ENCODE measurements at places on chromosomes 7 and 10.

GRCh38 chr7:18290865-18291264, 204.7 kb upstream of the HDAC9 start:
- DNase-seq, result no peak

- DNase-seq, result no peak
These were observed 491.6 kb upstream of the GALNT17 start for GRCh38 chr7:70640266-70640833.

GRCh38 chr10:59227136-59227673, 50.8 kb downstream of the PHYHIPL start:
- DNase-seq, result no peak

GRCh38 chr10:43644252-43644651, 4.4 kb downstream of the ZNF32 start:
- no peak for DNase-seq

Measured in activated T-cell treated with anti-CD3 and anti-CD28 coated beads for 4 hours (primary cell).